Type B pancreatic cell (in vitro differentiated cells): ENCODE measurements at places on chromosomes 7 and 10.

DNA sequence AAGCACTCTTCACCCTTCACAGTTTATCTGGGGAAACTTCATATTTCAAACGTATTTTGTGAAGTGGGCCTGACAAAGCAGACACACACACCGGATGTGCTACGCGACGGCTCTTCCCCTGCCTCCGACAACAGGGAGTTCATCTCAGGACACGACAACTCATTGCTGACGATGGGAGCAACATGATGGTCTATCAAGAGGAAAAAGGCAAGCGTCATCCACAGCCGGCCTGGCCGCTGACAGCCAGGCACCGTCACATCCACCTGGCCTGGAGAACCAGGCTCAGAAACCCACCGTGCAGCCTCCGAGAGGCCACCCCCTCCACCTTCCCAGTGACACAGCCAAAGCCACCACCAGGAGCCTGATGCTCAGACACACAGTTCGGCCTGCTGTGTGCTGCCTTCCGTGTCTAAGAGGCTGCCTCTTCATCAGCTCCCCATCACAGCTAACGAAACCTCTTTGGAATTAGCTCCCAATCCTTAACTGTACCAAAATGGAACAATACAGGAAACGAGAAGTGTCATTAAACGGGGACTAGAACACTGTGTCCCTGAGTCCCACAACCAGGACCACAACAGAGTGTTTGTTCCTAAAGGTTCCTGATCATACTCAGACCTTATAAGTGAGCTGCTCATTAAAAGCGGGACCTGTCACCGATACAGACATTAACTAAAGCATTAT is 76.7 kb downstream of the SFMBT2 start:
- H3K27ac ChIP-seq = peak overlapping the region; percentile 46
- H3K4me1 ChIP-seq = peaks cover 5% of the 10 kb centered on the region
- no peak for DNase-seq
- peak overlapping the region; percentile 27 for H3K4me3 ChIP-seq
- peaks cover 56% of the 10 kb centered on the region for H3K27me3 ChIP-seq
- peaks cover 9% of the 10 kb centered on the region for H3K36me3 ChIP-seq

DNA sequence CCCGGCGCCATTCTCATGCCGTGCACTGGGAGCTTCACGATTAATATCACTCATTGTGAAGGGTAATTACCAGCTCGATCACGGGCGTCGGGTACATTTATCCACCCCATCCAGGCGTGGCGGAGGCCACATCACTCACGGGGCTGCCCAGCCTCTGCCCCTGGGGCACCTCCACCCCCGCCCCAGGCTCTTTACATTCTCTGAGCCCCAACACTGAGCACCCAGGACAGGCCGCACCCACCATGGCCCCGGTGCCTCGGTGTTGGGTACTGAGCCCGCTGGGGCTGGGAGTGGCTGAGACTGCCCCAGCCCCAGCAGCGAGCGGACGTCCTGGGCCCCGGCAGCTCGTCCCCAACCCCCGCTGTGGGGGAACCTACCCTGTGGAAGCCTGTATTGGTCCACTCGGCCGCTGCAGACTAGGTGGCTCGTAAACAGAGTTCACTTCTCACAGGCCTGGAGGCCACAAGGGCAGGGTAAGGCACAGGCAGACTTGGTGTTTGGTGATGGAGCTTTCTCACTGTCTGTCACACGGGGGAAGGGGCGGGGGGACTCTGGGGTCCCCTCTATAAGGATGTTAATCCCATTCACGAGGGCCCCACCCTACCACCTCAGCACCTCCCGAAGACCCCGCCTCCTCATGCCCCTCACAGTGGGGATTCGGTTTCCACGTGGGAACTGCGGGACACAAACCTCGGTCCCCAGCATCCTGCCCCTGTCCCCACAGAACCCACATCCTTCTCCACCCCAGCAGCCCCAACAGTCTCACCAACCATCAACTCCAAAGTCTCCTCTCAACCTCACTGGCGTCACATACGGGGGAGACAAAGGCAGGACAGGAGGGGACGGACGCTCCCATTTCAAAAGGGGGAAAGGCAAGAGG is 184.1 kb downstream of the ELFN1 start:
- H3K4me3 ChIP-seq = peak overlapping the region; percentile 71
- H3K27me3 ChIP-seq = peaks cover 3% of the 10 kb centered on the region
- peak; percentile 68 for DNase-seq

DNA sequence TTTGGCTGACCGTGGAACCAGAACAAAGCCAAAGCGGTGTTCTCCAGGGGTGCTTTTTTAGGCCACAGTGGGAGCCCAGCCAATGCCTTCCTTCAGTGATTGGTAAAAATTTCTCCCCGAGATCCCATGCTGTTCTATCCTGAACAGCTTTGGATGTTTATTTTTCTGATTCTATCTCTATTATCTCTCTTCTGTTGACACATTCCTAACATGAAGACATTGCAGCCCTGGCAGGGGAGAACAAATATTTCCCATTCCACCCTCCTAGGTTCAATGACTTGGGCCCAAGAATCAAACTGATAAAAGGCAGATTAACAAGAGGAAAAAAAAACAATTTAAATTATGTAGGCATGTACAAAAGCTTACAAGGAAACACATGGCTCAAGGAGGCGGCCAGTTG is 162.7 kb downstream of the PFKFB3 start:
- no peak for DNase-seq
- H3K4me1 ChIP-seq = peaks cover 24% of the 10 kb centered on the region
- peaks cover 3% of the 10 kb centered on the region for H3K27me3 ChIP-seq
- no peaks in the 10 kb centered on the region for H3K36me3 ChIP-seq
- H3K4me3 ChIP-seq = no peak overlapping the region

- no peak overlapping the region for H3K4me3 ChIP-seq
- DNase-seq = no peak
- no peak overlapping the region for H3K27ac ChIP-seq
- no peaks in the 10 kb centered on the region for H3K27me3 ChIP-seq
- H3K4me1 ChIP-seq = peaks cover 22% of the 10 kb centered on the region
Measured at GRCh38 chr10:36452851-36453250, 672.5 kb upstream of the ANKRD30A start.

GRCh38 chr10:6382081-6382480 is 179.3 kb downstream of the PFKFB3 start:
- peaks cover 3% of the 10 kb centered on the region for H3K36me3 ChIP-seq
- H3K27me3 ChIP-seq = peaks cover 6% of the 10 kb centered on the region
- DNase-seq = no peak
